ENCODE measurements at places on chromosomes 4 and X.

- peak; percentile 66 for DNase-seq
Measured at GRCh38 chrX:47384502-47384901, 14.1 kb downstream of the ZNF157 start.

DNA sequence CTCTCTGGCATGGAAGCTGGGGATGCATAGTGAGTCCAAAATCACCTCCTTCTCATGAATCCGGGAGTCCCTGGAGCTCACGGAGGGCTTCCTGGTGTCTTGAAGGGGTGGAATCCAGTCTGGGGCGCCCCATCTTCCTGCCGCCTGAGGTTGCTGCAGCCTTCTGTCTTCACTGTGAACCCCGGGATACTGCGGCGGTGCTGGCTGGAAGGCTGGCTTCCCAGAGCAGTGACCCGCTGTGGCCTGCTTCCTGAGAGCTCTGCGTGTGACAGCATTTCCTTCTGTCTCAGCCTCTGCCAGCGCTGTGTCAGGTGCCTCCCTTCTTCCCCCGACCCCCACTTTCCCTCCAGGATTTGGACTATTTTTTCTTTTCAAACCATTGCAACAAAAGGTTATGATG lies 98.8 kb upstream of the STOX2 start:
- no peak for DNase-seq

GRCh38 chrX:52422884-52423283 lies 54.1 kb downstream of the XAGE2 start:
- no peak for DNase-seq

GRCh38 chrX:75228854-75229253 lies 45.0 kb upstream of the UPRT start:
- no peak for DNase-seq

DNA sequence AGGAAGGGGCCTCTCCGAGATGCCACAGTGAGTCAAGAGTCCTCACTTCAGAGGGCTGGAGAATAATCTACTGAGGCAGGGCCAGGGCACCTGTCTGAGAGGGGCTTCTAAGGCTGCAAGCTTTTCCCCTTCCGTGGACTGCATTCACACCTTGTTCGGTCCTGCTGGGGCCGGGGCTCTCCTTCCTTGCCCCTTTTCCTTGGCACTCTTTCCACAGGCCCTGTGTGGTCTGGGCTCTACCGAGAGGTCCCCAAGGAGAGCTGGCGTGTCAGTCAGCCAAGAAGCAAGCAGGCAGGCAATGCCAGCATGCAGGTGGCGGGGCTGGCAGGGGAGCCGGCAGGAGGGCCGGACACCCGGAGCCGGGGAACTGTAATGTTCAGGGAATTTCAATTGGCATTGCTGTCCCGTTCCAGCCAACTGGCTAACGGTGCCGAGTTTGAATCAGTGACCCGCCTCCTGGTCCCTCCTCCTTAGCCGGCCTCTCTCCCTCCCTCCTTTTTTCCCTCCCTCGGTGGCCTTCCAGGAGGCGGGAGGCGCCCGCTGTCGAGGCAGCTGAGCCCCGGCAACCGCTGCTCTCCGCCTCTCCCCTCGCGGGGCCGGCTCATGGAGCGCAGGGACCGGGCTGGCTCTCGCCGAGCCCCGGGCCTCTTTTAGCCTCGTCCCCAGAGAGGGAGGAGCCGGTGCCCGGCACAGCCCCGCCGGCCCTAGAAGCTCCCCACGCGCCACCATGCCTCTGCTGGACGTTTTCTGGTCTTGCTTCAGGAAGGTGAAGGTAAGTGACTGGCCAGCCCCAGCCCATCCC lies at the start of gene STARD8:
STARD8 (plus strand) TSS at position 511 of the 802 bp plus-strand sequence; CDS start at position 728, 217 bp downstream.
- peak; percentile 9 for DNase-seq

- DNase-seq: no peak
Measured at GRCh38 chr4:153520801-153521329, 54.7 kb downstream of the TMEM131L start.

- no peak for DNase-seq
Measured at GRCh38 chr4:81049330-81049729, 18.8 kb downstream of the BMP3 start.

DNA sequence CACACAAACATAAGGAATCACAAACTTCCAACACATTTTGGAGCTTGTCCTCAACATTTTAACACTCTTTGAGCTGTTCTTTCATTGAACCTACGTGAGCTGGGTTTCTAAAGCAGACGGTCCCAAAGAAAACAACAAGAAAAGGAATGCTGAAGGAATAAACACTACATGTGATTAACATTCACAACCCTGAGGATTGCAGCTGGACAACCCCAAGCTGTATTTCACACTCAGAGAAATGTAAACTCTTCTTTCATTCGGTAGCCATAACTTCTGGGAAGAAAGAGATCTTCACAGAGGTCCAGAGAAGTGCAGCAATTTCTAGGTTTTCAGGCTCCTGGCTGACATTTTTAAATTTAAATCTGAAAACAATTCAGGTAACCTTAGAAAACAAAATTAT lies 130.2 kb downstream of the CFAP299 start:
- no peak for DNase-seq

DNA sequence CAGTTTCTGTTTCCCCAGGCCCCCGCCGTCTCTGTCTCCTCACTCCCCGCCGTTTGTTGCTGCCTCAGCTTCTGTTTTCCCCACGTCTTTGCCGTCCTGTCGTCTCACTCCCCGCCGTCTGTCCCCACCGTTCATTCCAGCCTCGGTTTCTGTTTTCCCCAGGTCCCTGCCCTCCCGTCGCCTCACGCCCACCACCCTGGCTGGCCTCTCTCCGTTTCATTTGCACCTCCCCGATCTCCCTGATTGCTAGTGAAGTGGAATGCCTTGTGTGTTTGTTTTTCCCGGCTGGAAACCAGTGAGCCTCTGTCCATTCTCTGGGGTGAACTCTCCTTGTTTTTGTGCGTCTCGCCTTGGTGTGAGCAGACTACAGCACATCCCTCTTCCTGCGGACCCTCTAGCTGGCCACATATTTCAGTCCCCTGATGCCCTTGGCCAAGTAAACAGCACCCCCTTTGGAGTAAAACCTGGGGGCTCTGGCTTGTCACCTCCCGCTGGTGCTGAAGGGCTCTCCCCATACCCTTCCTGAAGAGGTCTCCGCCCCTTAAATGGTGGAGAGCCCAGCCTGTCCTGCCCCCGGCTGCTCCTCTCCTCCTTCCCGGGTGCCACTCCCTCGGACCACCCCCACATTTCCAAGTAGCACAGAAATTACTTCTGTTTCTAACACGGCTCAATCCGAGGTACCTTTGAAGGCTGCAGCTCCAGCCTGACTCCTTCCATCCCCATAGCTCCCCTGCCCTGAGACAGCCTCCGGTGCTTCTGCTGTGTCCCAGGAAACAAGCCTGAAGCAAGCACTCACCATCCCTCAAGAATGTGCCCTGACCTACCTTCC lies 13.2 kb downstream of the TMEM175 start:
- DNase-seq: no peak

GRCh38 chr4:118124997-118125396 lies 90.7 kb downstream of the NDST3 start:
- DNase-seq: peak; percentile 22

- no peak for DNase-seq
Measured at GRCh38 chrX:92270936-92271855, 492.0 kb downstream of the PCDH11X start.

DNA sequence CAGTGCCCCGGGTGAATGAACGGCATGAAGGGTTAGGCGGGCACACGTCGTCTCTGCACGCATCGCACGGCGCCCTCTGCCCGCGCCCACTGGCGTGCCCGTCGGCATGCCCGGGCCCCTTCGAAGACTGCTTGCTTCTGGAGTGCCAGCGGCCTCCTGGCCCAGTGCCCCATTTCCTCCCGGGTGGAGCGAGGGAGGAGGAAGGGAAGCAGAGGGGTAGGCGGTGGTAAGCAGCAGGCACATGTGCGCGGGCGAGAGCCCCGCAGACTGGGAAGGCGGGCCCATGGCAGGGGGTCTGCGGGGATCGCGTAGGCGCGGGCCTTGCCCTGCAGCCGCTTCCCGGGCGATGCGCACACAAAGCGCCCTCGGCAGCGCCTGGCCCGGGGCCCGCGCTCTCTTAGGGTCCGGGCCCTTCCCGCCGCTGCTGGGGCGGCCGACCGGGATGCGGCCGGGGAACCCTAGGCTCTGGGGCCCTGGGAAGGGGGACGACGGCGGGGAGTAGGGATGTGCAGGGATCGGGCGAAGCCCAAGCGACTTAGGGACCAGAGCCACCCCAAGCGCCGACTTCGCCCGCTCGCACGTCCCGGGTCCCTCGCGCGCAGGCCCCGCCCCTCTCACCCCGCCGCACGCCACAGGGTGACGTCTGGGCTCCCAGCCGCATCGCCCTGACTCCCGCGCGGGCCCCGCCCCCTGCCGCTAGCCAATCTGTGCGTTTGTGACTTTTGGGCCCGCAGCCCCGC lies 866 bp upstream of the EMD start:
- peak; percentile 72 for DNase-seq

DNA sequence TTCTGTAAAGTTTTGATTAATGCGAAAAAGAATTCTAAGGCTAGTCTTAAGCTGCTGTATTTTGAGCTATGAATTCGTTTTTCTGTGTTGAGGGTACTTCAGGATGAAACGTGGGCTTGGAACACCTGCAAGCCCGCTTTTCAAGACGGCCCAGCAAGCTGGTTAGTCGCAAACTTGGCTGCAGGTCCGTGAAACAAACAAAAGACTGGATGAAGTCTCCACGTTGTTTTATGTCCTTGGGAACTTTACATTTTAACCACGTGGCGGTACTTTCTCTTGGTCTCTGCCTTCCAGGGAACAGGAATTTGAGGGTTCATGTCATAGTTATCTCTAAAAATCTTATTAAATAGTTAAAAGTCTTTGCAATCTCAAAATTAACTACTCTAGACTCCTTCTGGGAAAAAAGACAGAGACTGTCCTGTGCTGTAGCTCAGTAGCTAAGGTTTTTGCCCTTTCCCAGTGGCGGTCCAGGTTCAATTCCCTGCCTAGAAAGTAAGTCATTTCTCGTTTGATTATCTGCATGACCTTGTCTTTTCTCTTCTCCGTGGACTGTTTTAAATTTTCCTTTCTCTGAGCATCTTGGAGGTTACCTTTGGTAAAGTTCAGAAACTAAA lies 21.0 kb downstream of the TENM3 start:
- no peak for DNase-seq

- no peak for DNase-seq
Measured at GRCh38 chrX:20838477-20838876, 535.7 kb upstream of the CNKSR2 start.

- no peak for DNase-seq
Measured at GRCh38 chrX:119273420-119274192, 37.5 kb downstream of the PGRMC1 start.

DNA sequence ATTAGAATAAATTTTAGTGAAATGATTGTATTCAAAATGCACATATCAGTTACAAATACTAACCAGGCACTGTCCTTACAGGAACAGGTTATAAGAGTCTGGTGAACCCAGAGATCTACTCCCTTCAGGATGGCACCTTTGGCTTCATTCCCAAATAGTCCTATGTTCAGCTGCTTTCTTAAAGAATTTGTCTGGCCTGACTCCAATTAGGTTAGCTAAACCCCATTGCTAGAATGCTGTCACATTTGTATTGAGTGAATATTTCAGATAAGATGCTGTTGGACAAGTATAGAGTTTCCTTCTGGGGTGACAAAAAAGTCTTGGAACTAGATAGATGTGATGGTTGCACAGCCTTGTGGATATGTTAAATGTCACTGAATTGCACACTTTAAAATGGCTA lies 69.4 kb downstream of the EFHC2 start:
- DNase-seq: peak; percentile 30

DNA sequence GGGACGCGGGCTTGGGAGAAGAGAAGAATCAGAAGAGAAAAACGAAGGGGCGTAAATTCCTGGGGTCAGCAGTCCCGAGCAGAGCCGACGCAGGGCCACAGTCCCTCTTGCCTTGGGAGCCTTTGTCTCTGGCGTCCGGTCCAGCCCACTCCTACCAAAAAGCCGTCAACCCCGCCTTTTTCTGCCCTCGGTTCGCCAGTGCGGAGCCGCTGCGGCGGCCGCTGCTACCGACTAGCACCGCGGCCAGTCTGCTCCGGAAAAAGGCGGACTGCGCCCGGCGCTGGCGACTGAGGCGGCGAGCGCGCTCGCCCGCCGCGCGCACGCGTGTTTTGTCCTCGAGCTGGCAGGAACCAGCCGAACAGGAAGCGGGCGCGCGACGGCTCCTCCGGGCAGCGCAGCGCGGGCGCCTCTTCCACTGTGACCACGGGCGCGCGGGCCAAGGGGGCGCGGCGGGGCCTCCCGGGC lies 502 bp downstream of the HNRNPDL start:
- DNase-seq: no peak

DNA sequence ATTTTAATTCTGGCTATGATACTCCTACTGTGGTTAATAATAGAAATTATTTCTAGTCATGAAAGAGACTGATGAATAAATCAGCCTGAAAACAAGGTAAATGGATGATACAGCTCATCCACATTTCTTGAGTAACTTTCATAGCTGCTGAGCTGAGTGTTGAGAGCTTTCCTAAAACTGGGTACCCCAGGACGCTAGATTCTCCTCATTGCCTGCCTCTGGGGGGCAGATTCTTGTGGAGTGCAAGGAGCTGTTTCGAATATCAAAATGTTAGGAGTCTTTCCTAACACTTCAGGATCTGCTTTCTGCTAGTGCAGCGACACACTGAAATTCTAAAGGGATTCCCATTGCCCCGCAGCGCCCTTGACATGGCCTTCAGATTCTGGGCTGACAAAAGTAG lies 2.1 kb downstream of the MND1 start:
- peak; percentile 53 for DNase-seq

DNA sequence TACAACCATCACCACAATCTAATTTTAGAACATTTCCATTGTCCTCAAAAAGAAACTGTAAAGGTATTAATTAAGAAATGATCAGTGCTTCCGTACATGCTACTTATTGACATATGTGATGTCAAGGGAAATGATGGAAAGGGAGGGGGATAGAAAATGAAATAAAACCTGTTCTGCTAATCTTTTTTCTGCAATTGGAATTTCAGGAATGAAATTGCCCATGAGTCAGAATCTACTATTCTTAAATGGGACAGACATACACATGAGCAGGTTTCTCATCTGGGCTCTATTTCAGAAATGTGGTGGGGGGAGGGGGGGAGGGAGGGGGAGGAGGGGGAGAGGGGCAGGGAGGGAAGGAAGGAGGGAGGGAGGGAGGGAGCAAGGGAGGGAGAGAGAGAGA lies 91.0 kb downstream of the SHROOM4 start:
- peak; percentile 25 for DNase-seq

- DNase-seq: no peak
Measured at GRCh38 chrX:51608766-51609165, 9.9 kb downstream of the CENPVL3 start.

GRCh38 chr4:62135565-62136156 lies 935.5 kb downstream of the ADGRL3 start:
- no peak for DNase-seq

DNA sequence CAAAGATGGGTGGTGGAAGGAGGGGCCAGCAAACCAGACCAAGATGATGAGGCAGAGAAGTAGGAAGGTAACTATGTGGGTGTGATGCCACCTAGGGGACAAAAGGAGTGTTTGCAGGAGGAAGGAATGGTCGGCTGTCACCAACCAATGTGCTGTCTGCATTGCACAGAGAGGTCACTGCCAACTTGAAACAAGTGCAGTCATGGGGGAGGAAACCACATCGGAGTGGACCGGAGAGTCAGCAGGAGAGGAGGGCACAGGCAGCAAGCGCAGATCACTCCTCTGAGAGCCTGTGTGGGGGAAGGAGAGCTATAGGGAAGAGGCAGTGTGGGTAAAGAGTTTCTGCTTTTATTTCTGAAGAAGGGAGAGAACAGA lies 38.5 kb upstream of the FGFBP2 start:
- peak; percentile 82 for DNase-seq

GRCh38 chr4:78599147-78599546 lies 47.6 kb downstream of the ANXA3 start:
- no peak for DNase-seq

GRCh38 chr4:185587427-185588161 lies 52.3 kb upstream of the PDLIM3 start:
- no peak for DNase-seq
